CD4-positive, alpha-beta T cell treated with Interleukin-17A for 1 hour (primary cell): ENCODE measurements at places on chromosomes 7 and 10.

DNA sequence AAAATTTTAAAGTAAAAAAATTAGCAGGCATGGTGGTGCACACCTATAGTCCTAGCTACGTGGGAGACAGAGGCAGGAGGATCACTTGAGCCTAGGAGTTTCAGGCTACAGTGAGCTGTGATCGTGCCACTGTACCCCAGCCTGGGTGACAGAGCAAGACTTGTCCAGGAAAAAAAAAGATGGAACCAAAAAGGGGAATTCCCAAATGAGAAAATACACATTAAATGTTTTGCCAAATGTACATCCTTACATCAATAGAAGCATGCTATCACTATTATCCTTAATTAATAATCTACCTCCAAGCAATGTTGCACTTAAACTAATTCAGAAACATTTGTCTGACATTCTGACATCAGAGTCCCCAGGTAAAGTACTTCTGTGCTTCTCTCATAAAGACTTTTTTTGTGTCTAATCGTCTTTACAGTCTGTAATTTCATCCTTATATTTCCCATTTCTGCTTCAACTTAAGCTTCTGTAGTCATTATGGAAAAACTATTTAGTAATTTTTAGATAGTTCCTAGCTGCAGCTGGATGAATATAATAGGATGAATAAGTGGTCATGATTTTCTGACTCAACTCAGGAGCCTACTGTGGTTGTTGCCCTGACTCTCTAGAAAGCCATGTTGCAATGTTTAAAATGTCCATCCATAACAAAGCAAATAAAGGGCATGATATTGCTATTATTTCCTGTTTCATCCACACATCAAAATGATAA lies 57.7 kb downstream of the MYPN start:
- no peak for DNase-seq

GRCh38 chr7:144775749-144776148 lies 60.1 kb downstream of the TPK1 start:
- DNase-seq, result no peak

- DNase-seq, result no peak
These were observed 31.1 kb upstream of the USP6NL start for GRCh38 chr10:11642566-11642965.

DNA sequence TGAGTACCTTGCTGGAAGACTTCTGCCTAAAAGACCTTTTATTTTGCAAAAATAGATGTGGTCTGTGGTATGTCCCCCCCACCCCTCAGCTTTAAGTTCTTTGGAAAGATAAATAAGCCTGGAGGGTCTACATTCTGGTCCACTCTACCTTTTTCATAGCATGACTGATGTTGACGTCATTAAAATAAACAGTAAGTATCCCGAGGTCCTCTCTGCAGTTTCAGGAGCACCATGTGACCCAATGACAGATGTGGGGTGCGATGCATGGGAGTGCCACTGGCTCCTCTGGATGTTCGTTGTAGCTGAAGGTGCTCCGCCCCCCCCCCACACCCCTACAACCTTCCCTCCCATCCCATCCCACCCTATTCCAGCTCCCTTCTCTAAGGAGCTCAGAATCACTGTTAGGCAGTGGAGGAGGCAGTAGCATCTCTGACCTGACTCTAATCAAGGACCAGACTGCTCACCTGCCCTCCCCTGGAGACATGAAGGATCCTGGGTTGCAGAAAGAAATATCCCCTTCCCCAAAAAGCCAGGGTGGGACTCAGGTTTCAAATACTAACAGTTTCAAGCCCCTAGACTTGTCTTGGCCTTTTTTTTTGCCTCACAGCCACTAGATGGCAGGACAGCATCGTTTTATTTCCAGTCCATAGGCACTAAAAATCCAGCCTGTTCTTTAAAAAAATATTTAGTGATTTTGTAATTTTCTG lies 25.1 kb downstream of the CASP7 start:
- peak; percentile 44 for DNase-seq

GRCh38 chr7:36032361-36032818 lies 120.7 kb upstream of the EEPD1 start:
- DNase-seq, result no peak

DNA sequence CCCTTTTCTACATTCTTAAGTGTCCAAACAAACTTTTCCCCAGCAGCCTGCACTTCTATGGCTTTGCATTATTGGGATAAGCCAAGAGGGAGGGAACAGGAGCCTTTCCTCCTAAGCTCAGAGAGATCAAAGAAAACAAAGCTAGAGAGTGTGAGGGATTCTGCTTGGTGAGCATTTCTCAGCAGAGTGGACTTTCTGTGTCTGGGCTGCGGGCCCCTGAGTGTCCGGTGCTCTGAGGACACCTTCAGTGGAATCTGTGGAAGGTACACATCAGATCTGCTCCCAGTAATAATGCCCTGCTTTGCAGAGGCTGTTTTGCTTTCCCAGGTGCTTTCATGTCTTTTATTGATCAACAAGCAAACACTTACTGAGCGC lies 50.2 kb downstream of the KCNMA1 start:
- DNase-seq, result no peak

GRCh38 chr7:137867289-137867688 lies 20.5 kb upstream of the DGKI start:
- DNase-seq, result no peak

DNA sequence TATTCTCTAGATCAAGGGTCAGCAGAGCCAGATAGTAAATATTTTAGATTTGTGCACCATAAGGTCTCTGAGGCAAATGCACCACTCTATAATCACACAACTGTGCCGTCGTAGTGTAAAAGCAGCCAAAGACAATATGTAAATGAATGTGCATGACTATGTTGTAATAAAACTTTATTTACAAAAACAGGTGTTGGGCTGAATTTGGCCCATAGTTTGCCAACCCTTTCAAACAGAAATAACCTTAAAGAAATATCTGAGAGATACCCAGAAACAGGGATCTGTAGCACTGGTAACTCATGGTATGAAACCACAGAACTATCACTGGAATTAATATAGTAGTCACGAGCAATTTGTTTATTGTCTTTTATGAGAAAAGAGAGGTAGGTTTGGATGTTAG lies 86.0 kb downstream of the ARID5B start:
- no peak for DNase-seq

- no peak for DNase-seq
These were observed 1.5 kb downstream of the ANKRD61 start for GRCh38 chr7:6032641-6033040.

GRCh38 chr10:52316500-52316899 lies 2.4 kb downstream of the DKK1 start:
- no peak for DNase-seq

- peak; percentile 63 for DNase-seq
These were observed 21.6 kb upstream of the KLF6 start for GRCh38 chr10:3806603-3807002.

GRCh38 chr10:16545116-16545736 lies 23.5 kb upstream of the C1QL3 start:
- DNase-seq, result peak; percentile 27

- DNase-seq, result peak; percentile 26
These were observed 3.3 kb downstream of the MAPK8 start for GRCh38 chr10:48309711-48310226.

DNA sequence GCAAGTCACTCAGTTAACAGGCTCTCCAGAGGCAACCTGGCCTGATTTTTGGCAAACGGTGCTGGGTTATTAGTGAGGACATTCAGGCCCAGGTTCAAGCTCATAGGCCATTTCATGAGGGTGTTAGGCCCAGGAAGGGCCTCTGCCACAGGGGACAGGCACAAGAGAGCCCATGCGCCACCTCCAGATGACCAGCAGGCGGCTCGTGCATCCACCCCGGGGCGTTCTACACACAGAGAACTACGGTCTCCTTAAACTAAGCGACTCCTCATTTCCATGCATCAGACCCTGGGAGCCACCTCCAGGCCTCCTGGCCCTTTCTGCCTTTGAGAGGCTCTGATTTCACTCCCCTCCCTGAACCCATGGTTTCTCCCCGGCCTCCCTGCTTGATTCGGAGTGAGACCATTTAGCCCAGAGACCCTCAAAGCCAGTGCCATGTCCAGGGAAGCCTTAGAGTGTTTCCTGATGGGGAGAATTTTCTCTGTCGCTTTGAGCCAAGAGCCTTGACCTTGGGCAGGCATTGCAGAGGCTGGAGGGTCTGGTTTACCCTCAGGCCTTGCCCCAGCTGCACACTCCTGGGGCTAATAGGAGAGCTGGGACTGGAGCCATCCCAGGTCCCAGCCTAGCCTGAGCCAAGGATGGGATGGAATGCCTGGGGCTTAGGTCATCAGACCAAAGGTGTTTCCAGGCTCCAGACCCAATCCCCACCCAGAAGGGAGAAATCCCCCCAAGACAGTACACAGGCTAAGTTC lies 188.0 kb downstream of the GRID1 start:
- no peak for DNase-seq

GRCh38 chr10:62732841-62733653 lies 71.5 kb upstream of the ADO start:
- peak; percentile 77 for DNase-seq

DNA sequence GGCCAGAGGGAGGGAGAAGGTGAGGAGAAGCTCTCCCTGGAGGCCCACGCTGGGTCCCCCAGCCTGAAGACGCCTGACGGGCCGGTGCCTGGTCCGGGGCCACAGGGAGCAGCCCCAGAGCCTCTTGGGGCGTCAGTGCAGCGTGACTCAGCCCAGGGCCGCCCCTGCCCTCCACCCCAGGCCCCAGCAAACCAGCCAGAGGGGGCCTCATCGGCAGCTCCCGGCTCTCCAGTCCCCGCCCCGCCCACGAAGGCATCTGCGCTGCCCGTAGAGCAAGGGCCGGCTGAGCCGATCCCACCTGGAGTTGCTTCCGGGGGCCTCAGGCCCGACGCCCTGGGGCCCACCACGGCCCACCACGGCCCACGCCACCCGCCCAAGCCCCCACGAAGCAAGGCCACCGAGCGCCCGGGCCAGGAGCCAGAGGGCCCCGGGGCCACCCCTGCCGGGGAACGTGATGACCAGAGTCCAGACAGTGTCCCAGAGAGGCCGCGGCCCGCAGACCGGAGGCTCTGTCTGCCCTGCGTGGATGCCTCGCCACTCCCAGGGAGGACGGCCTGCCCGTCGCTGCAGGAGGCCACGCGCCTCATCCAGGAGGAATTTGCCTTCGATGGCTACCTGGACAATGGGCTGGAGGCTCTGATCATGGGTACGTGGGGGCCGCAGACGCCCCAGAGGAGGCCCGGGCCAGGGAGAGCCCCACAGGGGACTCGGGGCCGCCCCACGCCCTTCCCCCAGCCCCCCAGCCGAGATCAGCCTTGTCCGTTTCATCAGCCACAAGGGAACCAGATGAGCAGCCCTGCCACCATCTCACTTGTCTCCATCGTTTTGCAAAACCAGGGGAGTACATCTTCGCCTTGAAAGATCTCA lies 31.2 kb upstream of the UTF1 start:
- no peak for DNase-seq

DNA sequence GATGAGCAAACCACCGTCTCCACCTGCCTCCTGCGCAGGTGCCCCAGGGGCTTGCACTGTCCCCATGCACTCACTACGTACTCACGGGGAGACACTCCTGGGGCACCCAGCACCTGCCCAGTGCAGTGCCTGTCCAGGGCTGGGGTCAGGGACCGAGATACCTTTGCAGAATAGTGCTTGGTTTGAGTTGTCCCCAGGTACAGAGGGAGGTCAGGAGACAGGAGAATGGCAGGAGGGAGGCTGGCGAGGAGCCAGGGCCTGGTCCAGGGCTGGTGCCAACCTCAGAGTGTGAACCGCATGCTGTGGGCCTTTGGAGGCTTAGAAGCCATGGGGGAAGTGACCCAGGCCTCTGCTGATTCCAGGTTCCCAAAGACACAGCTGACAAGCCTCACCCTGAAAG lies 110.1 kb upstream of the GPR26 start:
- DNase-seq, result no peak

GRCh38 chr7:45151967-45152366 lies 5.6 kb upstream of the RAMP3 start:
- DNase-seq, result no peak

- no peak for DNase-seq
These were observed 8.7 kb upstream of the COBL start for GRCh38 chr7:51325261-51325676.

DNA sequence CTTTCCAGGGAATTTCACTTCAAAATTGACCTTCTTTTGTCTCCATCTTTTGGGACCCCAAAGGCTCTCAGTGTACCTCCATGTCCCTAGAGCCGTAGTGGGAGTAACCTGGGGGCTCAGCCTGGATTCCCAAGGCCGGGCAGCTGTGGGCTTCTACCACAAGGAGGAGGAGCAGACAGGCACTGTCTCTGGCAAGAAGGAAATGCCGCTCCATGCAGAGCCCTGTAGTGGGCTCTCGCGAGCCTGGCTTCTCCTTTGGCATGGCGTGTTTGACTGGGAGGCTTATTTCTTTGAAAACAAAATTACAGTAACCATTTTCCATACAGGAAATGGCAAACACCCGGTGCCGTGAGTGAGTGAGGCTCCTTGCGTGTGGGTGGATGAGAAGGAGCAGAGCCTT lies 76.8 kb upstream of the FAM180A start:
- no peak for DNase-seq

DNA sequence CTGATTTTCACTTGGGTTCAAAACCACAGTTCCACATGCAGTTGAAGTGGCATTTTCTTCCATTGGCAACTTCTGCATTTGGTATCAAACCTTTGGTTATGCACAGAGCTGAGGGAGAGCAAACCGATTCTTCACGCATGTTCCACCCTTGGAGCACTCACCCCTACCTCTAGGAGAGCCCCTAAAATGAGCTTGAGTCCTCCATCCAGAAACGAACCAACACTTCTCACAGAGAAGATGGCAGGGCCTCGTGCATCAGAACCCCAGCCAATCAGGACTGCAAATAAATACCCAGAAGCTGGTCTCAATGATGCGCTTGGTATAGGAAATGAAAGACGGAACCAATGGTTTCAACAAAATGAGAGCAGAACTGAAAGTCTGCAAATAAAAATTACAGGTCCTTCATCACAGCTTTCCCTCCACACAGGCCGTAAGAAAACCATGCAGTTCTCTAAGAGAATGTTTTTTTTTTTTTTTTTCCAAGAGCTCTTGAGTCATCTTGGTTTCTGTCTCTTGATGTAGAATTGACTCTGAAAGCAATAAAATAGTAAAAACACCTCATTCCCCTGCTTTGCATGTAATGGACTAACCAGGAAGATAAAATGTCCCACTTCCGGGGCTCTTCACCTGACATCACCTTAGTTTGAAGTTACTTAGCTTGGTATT lies 23.9 kb downstream of the KLF6 start:
- peak; percentile 38 for DNase-seq

GRCh38 chr7:23467291-23467805 lies 2.9 kb downstream of the IGF2BP3 start:
- DNase-seq, result no peak

GRCh38 chr10:123563994-123564393 lies 102.2 kb upstream of the GPR26 start:
- DNase-seq, result no peak

GRCh38 chr10:4227586-4227985 lies 442.6 kb upstream of the KLF6 start:
- no peak for DNase-seq
